Left kidney (tissue), 8 donors: ENCODE measurements at places on chromosomes 3 and 15.

DNA sequence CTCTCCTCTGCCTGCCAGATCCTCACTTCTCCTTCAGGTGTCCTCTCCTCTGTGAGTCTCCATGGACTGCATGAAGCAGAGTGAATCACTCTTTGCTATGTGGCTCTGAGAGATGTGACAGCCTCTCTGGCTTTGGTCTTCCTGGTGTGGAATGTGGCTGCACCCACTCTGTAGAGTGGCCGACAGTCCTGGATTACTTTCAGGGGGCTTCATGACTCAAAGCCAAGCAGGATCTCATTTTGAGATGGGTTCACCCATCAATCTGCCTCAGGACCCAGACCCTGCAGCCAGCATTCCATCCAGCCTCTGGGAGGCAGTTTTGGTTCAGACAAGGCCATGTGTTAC is 221.9 kb upstream of the LYSMD4 start:
- no peak for DNase-seq

DNA sequence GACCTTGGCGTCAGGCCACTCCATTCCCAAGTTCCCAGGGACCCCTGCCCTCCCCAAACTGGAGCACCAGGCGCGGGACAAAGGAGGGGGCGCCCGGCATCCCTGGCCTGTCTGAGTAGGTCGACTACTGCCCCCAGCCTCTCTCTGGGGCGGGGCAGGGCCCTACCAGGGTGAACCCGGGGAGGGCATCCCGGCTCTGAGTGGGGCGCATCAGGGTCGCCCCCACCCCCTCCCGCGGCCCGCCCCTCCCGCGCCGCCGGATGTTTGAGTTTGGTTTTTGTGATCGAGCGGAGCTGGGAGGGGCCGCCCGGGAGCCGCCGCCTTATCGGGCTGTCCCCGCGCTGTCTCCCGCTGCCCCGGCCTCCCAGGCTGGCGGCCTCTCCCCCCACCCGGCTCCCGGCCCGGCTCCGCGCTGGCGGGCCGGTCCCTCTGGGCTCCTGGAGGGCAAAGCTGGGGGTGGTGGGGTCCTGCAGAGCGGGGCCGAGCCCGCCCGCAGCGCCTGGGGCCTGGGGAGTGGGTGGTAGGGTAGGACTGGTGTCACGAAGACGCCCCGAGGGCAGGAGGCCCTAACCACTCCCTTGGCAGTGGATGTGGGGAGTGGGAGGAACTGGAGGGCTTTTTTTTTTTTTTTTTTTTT is 47.2 kb upstream of the SMAD6 start:
- DNase-seq, result no peak

GRCh38 chr3:190865828-190866227 is 3.3 kb upstream of the GMNC start:
- no peak for DNase-seq

GRCh38 chr15:98131924-98132323 is 171.4 kb downstream of the ARRDC4 start:
- DNase-seq, result no peak

DNA sequence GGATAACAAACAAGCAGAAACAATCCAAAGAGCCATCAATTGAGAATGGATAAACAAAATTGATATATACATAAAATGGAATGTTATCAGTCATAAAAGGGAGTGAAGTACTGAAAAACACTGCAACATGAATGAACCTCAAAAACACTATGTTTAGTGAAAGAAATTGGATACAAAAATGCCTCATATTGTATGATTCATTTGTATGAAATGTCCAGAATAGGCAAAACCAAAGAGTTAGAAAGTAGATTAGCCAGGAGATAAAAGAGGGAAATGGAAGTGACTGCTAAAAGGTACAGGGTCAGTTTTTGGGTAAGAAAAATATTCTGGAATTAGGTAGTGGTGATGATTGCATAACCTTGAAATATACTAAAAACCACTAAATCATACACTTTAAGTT is 9.8 kb upstream of the SLC25A36 start:
- no peak for DNase-seq

GRCh38 chr3:32684029-32684799 is 774 bp upstream of the CNOT10 start:
- DNase-seq, result no peak

- DNase-seq, result no peak
These were observed 24.1 kb upstream of the VEPH1 start for GRCh38 chr3:157527131-157527881.

GRCh38 chr15:65903296-65904073 is 34.2 kb downstream of the RAB11A start:
- no peak for DNase-seq

DNA sequence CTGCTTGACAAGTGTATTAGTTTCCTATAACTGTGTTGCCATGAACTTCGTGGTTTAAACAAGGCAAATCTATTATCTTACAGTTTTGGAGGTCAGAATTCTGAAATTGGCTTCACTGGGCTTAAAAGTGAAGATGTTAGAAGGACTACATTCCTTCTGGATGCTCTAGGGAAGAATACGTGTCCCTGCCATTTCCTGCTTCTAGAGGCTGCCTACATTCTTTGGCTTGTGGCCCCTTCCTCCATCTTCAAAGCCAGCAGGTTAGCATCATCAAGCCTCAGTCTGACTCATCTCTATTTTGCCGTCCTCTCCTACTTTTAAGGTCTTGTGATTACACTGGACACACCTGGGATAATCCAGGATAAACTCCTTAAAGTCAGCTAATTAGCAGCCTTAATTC is 327.7 kb downstream of the SATB1 start:
- DNase-seq, result no peak

- DNase-seq, result no peak
These were observed 165.6 kb downstream of the UBE2E2 start for GRCh38 chr3:23368731-23369130.

DNA sequence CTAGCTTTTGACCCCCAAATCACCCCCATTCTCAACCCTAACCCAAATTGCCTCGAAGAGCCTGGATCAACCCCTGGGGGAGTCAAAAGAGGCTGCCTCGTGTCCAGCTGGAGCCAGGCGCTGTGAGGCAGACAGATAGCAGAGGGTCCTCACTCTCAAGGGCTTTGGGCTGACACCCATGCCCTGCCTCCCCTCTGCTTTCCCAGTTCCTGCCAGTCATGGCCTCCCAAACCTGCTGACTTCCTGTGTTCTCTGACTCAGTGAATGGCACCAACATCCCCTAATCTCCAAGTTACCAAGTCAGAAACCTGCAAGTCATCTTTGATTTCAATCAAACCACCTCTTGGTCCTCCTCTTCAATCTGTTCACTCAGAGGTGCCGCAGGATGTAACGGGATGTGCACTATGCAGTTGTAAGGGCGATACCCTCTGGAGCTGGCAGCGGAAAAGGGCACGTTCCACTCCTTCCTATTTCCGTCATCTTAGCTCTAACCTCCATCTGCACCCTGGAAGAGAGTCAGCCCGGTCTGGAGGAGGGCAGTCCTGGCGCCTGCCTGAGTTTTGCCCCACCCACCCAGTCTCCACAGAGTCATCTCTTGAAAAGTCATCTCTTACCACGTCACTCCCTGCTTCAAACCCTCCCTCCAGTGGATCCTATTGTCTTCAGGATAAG is 52.4 kb upstream of the FAM174B start:
- no peak for DNase-seq

DNA sequence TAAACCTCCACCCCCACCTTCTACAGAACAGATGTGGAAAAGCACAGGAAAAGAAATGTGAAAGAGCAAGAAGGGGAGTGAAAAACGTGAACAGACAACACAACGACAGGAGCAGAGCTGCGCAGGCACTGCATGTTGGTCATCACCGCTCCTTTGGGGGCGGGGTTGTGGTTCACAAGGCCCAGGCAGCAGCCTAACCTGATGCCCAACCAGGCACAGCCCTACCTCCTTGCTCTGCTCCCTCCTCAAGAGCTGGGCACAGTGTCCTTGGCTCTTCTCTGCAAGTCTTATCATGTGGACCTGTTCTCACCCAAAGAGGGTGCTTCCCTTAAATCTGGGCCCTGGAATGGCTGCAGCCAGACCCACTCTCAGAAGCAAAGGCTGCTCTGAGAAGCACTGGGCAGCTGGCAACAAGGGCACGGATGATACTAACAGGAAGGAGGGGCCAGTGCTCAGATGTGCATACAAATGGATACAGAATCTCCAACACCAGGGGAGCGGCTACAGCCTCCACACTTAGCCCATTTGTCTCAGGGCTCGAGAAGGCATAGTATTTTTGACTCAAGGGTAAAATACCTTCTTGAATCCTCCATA is 64.6 kb downstream of the DHX30 start:
- DNase-seq, result no peak

DNA sequence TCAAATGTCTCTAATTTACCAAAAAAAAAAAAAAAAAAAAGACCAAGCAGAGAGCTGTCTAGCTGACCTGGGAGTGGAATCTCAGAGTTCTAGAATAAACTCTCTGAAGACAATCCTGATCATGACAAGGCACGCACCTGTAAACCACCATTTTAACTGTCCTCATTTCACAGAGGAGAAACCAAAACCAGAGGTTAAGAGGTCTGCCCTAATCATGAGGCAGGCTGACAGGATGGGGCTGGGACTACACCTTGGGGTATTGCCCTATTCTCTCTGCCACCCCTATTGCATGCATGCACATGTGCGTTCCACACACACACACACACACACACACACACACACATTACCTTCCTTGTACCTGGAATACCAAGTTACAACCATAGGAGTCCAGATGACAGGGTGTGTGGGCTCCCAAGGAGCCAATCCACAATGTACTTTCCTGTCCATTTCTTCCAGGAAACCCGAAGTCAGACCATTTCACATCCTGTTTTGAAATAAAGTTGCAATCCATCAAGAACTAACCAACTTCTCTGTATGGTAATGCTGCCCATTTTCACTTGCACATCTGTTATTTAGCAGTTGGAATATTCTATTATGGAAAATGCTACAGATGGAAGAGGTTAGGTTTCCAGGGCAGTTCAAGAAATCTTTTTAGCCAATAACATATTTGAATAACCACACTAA is 34.6 kb downstream of the HSPBAP1 start:
- DNase-seq, result no peak

GRCh38 chr3:30140356-30141075 is 465.9 kb upstream of the TGFBR2 start:
- no peak for DNase-seq

GRCh38 chr3:148958696-148959095 is 32.6 kb upstream of the GYG1 start:
- DNase-seq, result no peak

- DNase-seq, result peak; percentile 38
These were observed 32.8 kb downstream of the PLSCR1 start for GRCh38 chr3:146511402-146512134.

GRCh38 chr15:88246666-88247446 is 9.7 kb downstream of the NTRK3 start:
- peak; percentile 64 for DNase-seq

DNA sequence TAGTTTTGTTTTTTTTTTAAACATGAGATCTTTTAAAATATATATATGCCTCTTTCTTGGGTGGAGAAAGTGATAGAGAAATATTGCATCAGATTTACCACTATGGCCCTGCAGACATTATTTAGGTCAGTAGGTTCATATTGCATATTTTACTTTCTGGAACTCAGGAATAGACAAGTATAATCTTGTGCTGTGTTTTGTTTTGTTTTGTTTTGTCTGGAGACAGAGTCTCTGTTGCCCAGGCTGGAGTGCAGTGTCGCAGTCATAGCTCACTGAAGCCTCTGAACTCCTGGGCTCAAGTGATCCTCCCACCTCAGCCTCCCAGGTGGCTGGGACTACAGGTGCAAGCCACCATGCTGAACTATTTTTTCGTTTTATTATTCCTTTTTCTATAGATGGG is 21.5 kb upstream of the DUT start:
- DNase-seq, result no peak

GRCh38 chr3:24502690-24503089 is 8.0 kb upstream of the THRB start:
- no peak for DNase-seq

GRCh38 chr15:74786551-74787165 is 4.8 kb downstream of the CSK start:
- no peak for DNase-seq

- no peak for DNase-seq
These were observed 3.9 kb upstream of the OPA1 start for GRCh38 chr3:193589129-193589528.

DNA sequence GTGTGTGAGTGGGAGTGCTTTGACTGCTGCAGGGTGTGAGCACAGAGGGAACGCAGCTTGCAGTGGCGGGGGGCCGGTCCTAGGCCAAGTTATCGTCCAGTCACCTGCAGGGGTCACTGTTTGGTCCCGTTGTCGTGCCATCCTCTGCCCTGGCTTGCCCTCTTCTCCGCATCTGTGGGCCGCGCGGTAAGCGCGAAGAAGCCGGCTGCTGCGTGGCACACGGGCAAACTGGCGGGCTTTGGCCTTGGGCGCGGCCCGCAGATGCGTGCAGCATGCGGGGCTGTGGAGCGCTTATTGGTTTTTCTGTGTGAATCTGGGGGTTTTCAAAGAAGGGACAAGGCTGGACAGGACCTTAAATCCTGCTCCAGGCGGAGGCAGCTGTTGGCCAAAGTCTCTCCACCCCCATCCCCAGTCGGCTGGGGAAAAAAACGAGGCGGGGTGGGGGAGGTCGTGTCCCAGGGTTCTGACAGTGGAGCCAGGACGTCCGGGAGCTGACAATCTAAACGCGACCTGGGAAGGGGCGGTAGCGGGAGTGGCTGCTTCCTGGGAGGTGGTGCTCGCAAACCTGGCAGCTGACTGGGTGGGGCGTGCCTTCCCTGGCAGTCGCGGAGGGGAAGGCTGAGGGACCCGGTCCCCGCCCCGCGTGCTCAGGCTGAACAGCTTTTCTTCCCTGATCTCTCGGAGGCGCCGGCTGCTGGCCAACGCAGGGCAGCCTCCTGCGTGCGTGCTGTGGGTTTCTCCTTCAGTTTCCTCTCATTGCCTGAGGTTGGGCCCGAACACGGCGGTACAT is 39.7 kb upstream of the VEPH1 start:
- DNase-seq, result peak; percentile 47

- DNase-seq, result peak; percentile 40
These were observed 110.3 kb upstream of the KLF13 start for GRCh38 chr15:31216215-31216911.

DNA sequence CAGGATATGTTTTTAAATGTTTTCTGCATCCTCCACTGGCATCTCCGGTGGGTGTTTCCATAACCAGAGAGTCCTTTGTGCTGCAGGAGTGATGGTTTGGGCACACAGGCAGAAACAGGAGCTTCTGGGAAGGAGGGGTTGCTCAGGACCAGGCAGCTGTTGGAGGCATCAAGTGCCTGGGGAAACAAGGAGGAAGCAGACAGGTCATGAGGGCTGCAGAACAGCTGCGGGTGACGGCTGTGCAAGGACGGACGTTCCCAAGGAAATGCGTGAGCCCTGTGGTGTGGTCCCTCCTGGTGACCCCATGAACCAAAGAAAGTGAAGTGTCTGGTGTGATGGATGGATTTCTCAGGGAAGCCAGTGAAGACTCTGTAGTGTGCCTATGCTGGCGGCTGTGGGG is 61.2 kb upstream of the TNFAIP8L3 start:
- DNase-seq, result peak; percentile 24
